ENCODE measurements at places on chromosomes 2 and 18.

DNA sequence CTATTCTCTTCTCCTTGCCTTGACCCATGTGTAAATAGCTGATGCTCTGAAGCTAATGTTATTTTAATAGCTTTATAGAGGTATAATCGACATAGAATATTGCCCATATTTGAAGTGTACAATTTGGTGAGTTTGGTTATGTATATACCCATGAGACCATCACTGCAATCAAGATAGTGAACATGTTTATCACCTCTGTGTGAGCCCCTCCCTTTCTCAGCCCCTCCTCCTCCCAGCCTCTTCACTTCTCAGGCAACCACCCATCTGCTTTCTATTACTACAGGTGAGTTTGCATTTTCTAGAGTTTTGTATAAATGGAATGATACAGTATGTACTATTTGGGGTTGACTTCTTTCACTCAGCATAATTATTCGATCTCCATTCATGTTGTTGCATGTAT is 181.1 kb downstream of the INO80D start:
- DNase-seq, result no peak

- DNase-seq, result no peak
Measured at GRCh38 chr18:32930695-32931301, 158.0 kb upstream of the KLHL14 start.

DNA sequence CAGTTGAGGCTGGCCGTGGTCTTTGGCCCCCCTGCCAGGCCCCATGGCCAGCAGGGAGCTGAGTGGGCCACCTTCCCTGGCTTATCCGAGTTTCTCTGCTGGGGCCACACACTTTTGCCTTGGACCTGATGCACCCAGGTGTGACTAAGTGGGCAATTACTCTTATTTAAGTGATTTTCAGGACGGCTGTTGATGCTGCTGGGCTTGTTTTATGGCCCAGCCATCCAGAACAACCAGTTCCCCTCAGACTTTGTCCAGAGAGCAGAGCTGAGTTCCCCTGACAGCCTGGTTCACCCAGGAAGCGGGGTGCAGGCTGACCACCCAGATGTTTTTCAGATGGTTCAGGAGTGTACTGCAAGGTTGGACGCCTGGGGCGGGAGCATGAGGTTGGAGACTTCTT is 68.8 kb downstream of the GLI2 start:
- DNase-seq, result no peak

- no peak for DNase-seq
Measured at GRCh38 chr2:58215429-58215828, 25.7 kb downstream of the FANCL start.

- no peak for DNase-seq
Measured at GRCh38 chr2:26571316-26571715, 69.8 kb downstream of the CIB4 start.

DNA sequence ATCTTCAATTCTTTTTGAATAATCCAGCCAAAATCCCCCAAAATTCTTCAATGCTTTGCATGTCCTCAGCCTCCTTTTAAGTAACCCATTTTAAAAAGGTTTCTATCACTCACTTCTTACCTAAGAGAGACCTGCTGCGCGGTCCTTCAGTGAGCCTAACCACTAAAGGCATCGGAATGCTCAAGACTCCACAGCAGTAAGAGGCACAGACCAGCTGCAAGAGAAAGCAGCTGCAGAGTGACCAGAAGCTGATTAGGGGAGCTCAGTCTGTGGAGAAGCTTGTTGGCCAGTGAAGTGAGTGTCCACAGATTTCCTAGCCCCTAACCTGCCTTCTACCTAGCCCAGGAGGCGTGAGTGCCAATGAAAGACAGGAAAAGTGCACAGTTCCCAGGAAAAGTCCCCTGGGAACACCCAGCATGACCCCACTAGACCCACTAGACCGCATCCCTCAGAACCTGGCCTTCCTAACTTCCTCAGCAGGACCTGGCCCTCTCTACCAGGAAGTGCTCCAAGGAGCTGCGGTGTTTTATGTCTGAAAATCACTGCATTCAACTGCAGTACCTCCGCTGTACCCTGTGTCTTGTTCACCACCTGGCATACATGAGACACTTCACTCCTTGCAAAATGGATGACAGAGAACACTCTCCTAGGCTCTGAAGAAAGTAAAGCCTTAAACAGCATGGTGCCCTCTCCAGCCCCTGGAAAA is 10.1 kb downstream of the MBOAT2 start:
- DNase-seq, result no peak

- DNase-seq, result no peak
Measured at GRCh38 chr2:42132191-42132965, 36.8 kb upstream of the EML4 start.

All from substantia nigra (tissue), 51 donors.